ENCODE measurements at places on chromosomes 3 and 15.
A peak's percentile ranks its signal among the peaks of the same experiment; 100 is the strongest.

- no peak for DNase-seq
These were observed 23.4 kb upstream of the PPARG start for GRCh38 chr3:12265508-12265907.

DNA sequence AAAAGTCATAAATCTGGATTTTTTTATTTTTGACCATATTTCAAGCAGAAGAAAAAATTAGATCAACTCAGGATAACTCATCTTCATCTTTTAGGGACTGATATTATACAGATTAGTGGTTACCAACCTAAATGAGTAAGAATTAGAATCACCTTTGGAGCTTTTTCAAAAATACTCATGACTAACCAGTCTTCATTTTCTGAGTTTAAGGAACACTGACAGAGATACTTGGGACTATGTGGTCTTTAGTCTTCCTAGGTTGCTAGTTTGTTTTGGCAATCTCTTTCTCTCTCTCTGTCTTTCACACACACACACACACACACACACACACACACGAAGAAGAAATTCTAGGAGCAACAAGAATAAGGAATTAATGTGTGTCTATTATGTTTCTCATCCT lies 50.1 kb downstream of the TMOD3 start:
- DNase-seq = no peak

GRCh38 chr3:144496141-144496835 lies 524.7 kb downstream of the DIPK2A start:
- DNase-seq = peak; percentile 56

DNA sequence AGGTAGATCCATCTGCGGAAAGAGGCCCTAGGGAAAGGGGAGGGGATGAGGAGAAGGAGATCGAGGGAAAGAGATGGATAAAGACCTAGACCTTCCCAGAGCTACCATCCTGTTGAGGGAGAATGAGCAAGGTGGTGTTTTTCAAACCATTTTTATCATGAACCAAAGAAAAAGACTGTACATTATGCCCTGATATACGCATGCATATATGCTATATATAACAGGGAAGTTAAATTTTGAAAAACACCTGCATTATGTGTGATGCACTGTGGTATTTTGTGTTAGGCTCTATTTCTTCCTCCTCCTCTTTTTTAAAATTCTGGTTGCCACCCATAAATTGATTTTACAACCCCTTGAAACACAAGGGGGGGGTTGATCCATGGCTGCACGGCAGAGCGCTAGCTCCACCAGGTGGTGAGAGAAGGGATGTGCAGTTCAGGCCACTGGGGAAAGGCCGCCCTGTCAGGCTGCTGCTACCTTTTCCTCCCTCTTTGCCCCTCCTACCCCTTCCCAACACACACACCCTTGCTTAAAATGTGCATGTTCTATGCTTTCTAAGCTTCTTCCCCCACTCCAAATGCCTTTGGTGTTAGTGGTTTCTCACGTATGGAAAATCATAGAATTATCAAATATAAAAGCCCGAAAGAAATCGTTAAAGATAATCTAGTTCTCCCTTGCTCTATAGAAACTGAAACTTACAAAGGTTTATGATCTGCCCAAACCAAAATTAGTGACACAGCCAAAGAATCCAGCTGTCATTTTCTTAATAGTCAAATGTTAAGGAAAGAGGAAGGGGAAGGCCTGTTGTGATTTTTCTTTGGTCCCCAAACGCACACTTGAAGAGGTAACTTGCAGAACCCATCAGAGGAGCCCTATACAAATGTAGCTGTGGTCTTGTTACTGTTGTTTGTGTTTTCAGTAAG lies 262.0 kb upstream of the UMPS start:
- peak; percentile 61 for DNase-seq

GRCh38 chr15:80251428-80252120 lies 439 bp downstream of the CTXND1 start:
- DNase-seq = peak; percentile 21

GRCh38 chr3:178714925-178715832 lies 178.9 kb downstream of the KCNMB2 start:
- DNase-seq = no peak

- DNase-seq = no peak
These were observed 6.4 kb upstream of the ANKRD63 start for GRCh38 chr15:40289140-40289775.

- no peak for DNase-seq
These were observed 60.3 kb downstream of the CMSS1 start for GRCh38 chr3:99878005-99878404.

DNA sequence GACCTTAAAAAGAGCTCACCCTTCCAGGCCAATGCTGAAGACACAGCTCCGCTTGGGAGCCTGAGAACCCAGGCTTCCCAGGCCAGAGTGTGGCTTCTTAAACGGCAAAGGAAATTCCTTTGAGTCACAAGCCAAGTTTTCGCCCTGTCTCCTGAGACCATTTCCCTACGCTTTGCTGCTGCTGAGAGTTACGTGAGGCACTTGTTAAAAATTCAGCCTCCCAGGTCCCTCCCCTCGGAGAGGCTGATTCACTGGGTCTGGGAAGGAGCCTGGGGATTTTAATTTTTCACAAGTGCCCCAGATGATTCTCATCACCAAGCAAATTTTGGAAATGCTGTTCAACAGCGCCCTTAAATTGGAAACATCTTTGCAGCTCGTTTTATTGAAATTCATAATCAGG lies 25.5 kb downstream of the RLBP1 start:
- no peak for DNase-seq

DNA sequence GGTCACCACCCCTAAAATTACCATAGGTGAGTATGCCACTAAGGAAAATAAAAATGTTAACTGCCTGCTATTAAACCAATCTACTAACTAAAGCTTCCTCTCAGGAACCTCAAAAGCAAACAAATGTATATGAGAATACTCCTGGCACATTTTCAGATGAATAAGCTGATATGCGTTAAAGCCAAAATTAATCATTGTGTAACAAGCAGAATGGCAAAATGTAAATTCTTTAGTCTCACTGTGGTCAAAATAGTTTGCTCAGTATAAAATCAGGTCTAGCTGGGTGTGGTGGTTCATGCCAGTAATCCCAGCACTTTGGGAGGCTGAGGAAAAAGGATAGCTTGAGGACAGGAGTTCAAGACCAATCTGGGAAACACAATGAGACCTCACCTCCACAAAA lies 53.6 kb downstream of the SUMF1 start:
- DNase-seq = no peak

GRCh38 chr15:101500865-101501551 lies 11.5 kb upstream of the PCSK6 start:
- DNase-seq = no peak

DNA sequence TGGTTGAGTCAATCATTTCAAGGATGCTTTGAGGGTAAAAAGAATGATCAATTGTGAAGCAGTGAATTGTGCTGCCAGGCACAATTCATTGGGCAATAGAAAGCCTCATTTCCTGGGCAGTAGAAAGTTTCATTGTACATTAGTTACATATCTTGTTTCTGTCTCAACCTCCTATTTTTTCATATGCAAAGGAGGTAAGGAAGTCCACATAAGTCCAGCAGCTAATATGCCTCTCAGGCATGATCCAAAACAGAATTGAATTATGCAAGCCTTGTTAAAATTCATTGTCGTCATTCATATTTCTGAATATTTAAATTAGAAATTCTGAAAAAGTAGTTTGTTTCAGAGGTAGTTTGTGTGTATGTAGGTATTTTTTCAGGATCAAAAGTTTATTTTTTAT lies 65.8 kb downstream of the TFRC start:
- no peak for DNase-seq

- no peak for DNase-seq
These were observed 403.1 kb upstream of the TPM1 start for GRCh38 chr15:62639432-62639831.

- no peak for DNase-seq
These were observed 8.4 kb upstream of the KLF15 start for GRCh38 chr3:126365351-126366277.

DNA sequence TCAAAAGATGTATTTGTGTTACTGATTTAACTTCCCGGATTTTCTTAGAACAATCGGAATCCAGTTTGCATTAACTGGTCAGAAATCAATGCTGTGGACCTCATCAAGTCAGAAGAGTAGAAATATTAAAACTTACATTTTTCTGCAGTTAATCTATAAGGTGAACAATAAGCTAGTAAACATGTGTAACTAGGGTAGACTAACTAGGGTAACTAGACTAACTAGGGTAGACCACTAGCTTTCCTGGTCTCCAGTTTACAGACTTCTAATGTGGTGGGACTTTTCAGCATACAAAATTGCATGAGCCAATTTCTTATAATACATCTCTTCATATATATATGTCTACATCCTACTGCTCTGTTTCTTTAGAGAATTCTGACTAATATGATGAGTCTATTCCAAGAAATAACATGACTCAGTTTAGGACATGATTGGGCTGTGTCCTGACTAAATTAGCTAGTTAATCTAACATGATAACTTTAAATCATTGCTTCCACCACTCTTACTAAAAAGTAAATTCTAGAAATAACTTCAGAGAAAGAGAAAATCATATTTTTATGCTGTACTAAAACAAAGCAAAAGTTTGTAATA lies 5.3 kb downstream of the PLSCR2 start:
- no peak for DNase-seq

- no peak for DNase-seq
These were observed 29.5 kb downstream of the PTPN23 start for GRCh38 chr3:47410417-47410720.

DNA sequence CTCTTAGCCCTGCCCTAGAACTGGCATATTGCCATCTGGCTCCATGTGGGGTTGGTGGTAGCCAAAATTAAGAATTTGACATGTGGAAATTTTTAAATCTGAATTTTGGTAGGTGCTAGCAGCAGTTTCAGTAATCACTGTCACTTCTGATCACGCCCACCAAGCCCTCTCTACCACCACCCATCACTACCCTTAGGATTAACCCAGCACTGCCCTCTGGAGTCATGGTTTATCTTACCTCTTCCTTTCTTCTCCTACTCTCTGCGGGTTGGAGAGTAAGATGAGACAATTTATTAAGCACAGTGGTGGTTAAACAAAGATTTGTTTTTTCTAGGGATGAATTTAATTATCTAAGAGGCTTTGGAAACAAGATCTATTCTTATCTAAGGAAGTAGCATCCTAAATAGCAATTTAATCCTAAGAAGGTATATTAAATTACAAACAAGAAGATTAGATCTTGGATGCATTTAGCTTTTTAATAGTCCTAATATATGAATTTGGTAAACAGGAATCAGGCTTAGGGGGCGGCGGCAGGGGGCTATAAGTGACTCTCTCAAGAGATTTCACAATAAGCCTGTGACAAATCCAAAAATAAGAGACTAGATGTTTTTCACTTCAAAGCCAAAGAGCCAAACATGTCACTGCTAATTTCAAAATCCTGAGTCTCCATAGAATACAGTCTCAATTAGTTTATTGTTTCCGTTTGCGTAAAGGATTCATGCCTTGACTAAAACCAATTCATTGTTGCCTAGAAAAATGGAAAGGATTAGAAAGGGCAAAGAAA lies 498.4 kb upstream of the UBE2E2 start:
- DNase-seq = no peak

- DNase-seq = no peak
These were observed 12.5 kb upstream of the FEM1B start for GRCh38 chr15:68265081-68265480.

- DNase-seq = no peak
These were observed 35.4 kb upstream of the ARHGEF26 start for GRCh38 chr3:154085799-154086198.

GRCh38 chr3:79906106-79906505 lies 138.3 kb upstream of the ROBO1 start:
- DNase-seq = no peak

DNA sequence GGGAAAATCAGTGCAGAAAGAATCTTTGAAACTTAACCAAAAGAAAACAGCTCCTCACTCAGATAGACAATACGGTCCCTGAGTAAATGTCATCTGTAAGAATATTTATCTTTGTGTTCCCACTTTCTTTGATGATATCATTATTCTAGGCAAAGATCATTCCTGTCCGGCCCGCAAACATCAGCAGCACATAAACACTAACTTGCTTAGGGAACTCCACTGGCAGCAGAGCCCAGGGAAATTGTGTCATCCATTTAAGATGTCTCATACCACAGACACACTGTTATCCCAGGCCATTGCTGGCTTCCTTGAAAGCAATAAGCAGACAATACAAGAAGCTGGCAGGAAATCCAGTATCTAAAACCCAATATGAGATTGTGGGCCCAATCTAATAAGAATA lies 20.1 kb upstream of the CD96 start:
- no peak for DNase-seq

DNA sequence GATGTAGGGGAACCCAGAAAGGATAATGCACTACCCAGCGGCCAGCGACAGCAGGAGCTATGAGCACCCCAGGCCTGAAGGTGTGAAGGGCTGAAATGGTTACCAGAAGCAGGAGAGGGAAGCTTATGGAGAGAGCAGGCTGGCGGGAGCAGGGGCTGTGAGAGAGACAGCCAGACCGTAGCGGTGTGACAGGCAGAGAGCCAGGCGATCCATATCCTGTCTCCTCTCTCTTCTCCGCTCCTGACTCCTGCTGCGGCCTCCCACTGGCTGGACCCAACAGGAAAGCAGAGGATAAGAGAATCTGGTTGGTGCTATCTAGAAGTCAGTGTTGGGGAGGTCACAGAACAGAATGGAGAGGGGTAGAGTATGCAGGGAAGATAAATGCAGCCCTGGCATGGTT lies 49.9 kb downstream of the BTD start:
- no peak for DNase-seq

DNA sequence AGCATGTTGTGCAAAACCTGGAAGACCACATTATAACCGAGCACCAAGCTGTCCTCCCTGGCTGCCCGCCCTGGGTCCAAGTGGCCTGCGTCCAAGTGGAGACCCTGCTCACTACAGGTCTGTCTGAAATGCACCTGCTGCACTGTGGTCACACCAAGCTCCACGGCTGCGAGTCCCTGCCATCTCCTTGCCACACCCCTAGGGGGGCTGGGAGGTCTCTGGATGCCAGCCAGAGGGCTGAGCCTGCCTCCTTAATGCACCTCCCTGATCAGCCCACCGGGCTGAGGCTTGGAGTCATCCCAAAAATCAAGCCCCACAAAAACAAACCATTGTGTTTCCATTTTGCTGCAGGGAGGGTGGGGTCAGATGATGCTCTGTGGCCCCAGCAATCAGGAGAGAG lies 187.1 kb downstream of the MEGF11 start:
- no peak for DNase-seq

DNA sequence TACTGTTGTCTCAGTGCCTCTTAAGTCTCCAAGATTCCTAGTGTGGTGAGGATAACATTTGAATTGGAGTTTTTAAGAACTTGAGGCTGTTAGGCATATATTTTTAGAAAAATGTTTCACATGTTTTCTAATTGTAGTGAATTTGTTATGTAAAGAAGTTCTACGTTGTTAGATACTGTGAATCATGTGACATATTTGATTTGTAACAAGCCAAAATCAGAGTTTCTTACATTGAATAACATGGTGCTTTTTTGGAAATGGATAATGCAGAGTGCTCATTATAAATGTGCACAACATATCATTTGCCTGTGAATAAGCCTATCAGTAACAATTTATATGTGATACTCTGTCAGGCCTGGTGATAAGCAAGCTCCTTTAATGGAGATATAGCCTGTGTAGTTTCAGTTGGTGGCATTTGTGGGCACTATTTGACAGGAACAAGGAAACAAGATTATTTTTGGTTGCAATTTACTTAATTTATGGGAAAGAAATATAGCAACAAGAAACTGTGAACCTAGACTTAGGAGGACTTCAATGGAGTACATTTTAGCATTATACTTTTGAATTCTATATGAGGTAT lies 328.8 kb downstream of the ARPP21 start:
- DNase-seq = no peak

All from brain (organoid and tissue), 16 donors.